M059J (cell line): ENCODE measurements at places on chromosomes 11 and 22. TPM values are rescaled to one million over a fixed set of nuclear protein-coding genes. Genes with fewer than 3 reads are reported as not detected.

GRCh38 chr11:112017538-112017937, 7.7 kb upstream of the DLAT start:
- no peak for DNase-seq

DNA sequence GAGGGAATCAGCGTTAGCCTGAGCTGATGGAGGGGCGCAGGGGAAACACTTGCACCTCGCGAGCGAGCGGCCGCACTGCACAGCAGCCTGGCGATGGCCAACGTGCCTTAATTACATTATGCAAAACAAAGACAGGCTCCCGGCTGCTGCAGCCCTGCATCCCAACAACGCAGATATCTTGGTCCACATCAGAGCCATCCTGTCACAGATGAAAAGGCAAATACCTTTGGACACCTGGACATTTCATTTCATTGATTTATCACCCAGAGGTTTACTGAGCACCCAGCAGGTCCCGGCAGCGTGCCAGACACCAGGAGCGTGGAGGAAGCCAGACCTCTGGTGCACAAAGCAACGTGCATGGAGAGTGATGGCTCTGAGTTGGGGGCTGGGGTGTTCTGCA, 843.0 kb downstream of the TBC1D22A start:
- DNase-seq = no peak

GRCh38 chr11:18493310-18493709, 33.4 kb downstream of the TSG101 start:
- no peak for DNase-seq

DNA sequence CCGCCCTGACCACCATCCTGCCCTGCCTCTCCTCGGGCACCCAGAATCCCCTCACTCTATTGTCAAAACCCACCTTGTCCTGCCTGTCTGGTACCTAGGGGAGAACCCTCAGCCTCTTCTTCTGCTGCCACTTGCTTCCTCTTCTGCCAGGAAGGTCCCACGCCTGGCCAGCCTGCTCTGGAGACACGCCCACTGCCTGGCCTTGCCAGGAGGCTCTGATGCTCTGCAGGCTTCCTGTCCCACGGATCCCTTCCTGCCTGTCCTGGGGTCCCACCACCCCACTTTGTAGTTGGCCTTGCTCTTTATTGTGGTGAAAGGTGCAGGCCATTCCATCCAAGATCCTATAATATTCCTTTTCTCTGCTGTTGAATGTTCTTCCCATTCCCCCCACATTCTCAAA, 63.4 kb downstream of the BMAL1 start:
- no peak for DNase-seq

GRCh38 chr22:38618258-38618657, 37.9 kb downstream of the FAM227A start:
- DNase-seq = no peak

- DNase-seq = peak; percentile 96
Measured at GRCh38 chr11:114377612-114378267, 22.6 kb downstream of the C11orf71 start.

DNA sequence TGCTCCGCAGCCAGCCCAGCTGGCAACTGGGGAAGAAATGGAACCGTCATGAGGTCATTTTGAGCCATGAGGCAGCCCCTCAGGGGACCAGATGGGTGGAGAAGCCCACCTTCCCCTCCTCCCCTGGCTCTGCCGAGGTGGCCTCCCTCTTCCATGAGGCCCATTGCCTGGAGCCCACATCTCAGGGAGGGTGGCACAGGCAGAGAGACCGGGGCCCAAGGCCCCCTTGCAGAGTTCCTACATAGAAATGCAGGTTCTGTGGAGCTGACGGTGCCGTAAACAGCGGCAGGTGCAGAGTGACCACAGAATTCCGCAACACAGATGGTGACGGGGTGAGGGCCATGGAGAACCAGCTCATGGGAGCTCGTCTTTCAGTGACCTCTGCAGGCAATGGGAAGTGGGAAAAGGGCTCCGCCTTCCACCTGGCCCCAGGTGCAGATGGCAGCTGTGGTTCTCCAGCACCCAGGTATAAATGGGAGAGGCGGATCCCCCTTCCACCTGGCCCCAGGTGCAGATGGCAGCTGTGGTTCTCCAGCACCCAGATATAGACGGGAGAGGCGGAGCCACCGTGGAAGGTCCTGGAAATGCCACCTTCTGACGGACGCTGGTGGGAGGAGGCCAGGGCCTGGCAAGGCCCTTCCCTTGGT, 765.4 kb downstream of the BRD1 start:
- DNase-seq = no peak

DNA sequence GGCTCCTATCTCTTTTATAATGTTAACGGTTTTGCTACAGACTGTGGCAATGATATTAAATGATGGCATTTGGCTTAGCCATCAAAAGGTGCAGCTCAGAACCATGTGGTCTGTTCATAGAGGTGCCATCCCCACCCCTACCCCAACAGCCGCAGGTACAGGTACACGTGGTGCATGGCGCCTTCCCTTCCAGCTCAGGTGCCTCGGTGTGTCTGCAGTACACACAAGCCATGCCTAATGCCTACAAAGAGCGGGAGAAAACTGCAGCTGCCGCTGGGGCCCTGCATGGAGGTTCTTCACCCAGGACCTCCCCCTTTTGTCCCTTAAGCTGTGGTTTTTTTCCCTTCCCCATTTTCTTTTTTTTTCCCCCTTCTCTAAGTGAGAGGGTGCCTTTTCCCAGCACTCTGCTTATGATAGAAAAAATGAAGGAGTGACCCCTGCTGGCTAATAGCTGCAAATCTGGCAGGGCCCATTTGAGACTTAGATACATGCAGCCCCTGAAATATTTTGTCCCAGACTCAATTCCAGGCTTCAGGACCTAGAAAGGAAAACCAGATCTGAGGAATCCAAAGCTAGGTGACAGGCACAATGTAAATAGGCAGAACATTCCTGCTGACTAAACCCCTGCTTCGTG, 6.5 kb downstream of the OR52M1 start:
- DNase-seq = no peak

- DNase-seq = no peak
Measured at GRCh38 chr11:70064008-70064725, 13.9 kb upstream of the ANO1 start.

DNA sequence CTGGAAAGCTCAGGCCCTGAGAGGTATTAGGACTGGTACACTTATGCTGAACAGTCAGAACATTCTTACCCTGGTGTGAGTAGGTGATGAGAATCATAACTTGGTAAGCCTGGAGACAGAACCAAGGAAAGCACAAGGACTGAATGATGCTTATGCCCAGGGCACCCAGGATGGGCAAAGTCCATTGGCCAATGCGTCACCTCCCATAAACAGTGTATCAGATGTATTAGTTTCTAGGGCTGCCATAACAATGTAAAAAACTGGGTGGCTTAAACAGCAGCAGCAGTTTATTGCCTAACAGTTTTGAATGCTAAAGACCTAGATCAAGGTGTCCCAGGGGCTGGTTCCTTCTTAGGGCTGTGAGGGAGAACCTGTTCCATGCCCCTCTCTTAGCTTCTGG, 107.0 kb downstream of the FAR1 start:
- DNase-seq = no peak

DNA sequence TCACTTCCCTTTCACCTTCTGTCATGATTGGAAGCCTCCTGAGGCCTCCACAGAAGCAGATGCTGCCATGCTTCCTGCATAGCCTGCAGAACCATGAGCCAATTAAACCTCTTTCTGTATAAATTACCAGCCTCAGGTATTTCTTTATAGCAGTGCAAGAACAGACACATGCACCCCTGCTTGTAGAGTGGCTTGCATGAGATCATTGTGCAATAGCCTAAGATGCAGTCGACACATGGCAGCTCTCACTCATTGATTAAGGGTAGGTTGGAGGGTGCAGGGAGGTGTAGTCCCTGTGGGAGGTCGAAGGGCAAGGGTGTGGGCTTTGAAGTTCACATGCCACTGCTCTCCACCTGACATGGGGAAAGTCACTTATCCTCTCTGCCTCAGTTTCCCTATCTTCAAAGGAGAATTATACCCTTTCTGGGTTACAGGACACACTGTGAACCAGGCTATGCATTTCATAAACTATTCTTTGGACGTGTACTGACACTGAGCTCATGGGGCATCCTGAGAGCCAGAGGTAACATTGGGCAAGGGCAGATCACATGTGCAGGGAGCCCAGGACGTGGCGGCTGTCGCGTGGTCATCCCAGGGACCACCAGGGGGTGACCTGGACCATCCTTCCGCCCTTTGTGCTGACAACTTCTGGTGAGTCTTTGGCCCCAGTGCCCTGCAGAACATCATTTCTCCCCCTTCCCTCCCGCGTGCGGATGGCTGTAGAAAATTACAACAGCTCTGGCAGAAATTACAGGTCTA, 69.2 kb upstream of the SHANK2 start:
- no peak for DNase-seq

DNA sequence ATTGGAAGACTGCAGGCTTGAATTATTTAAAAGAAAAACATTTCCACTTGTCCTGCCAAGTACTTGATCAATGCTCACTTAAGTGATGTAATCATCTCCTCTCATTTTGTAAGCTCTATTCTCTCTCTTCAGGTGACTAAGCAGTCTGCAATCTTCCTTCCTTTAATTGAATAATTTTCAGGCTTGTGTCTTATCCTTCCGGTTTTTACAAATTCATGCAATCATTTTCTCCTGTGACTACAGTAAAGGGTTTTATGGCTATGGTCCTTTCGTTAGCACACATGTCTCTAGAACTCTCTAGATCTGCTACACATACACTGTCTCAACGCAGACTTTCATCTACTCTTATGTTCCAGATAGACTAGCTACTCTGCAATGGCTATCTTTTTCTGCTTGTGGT, 12.6 kb upstream of the UPB1 start:
- peak; percentile 75 for DNase-seq

DNA sequence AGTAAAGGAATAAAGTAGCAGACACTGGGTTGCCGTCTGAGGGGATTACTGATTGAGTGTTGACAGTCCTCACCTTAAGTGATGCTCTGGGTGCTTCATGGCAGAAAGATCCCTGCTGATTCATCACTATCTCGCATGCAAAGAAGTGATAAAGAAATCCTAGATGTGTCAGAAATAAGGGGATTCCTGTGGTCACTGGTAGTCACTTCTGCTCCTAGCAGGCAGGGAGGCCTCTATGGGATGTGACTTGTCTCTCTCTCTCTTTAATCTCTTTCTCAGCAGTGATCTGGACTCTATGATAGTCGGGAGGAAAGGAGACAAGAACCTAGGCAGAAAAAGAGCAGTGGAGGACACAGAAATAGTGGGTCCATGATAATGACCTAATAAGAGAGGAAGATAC, 30.9 kb upstream of the OR56A1 start:
- no peak for DNase-seq

DNA sequence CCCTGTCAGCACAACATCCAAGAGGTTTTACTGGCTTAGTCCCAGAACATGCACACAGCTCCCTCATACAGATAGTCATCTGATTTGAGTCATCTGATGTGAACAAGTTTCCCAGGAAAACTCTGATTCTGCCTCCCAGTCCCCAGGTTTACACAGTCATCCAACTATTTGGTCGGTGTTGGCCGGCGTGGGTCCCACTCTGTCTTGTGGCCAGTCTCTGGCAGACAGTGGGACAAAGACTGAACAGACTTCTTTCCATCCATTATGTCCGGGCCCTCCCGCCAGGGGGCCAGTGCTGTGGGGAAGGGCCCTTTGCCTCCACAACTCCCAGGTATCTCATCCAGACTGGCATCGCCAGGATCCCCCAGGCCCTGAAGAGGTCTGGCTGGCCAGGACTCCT, 60.0 kb downstream of the BTG4 start:
- DNase-seq = peak; percentile 71

The IGF2 gene
- total RNA-seq = 0.02 and 0.07 TPM in 2 replicates

The MYO7A gene
- not detected in 2 replicates for total RNA-seq

The SLC1A2 gene
- total RNA-seq = 0.10 and 0.59 TPM in 2 replicates

The VWCE gene
- total RNA-seq = not detected in 2 replicates

The ZNF214 gene
- 1.4 and 6.2 TPM in 2 replicates for total RNA-seq

The ACTN3 gene
- not detected in 2 replicates for total RNA-seq

The KDM4D gene
- total RNA-seq = 1.4 and 4.3 TPM in 2 replicates

The SLC22A8 gene
- not detected in 2 replicates for total RNA-seq

The VSTM5 gene
- total RNA-seq = not detected in 2 replicates

The RPS25 gene
- total RNA-seq = 1,736 and 1,882 TPM in 2 replicates
